ENCODE measurements at places on chromosomes 1 and 21.

DNA sequence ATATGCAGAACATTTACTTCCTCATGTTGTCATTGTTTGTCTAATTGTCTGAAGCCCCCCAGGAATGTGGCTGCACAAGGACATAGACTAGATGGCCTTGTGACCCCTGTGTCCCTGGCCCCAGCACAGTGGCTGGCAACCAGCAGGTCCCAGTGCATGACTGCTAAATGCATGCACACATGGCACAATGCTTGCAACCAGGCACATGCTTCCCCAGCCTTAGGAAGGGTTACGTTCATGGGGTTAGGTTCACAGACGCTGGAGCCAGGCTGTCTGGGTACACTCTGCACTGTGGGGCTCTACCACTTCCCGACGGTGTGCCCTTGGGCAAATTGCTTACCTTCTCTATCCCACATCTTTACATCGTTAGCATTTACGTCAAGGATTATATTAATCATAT is 21.2 kb upstream of the CLIC6 start:
- no peak for DNase-seq

DNA sequence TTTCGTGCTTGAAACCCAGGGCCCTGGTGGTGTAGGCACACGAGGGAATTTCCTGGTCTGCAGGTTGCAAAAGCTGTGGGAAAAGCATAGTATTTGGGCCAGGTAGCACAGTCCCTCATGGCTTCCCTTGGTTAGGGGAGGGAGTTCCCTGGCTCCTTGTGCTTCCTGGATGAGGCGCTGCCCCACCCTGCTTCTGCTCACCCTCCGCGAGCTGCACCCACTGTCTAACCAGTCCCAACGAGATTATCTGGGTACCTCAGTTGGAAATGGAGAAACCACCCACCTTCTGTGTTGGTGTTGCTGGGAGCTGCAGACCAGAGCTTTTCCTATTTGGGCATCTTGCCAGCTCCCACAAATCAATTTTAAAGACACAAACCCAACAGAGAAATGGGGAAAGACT is 183.0 kb downstream of the PHTF1 start:
- DNase-seq: no peak

DNA sequence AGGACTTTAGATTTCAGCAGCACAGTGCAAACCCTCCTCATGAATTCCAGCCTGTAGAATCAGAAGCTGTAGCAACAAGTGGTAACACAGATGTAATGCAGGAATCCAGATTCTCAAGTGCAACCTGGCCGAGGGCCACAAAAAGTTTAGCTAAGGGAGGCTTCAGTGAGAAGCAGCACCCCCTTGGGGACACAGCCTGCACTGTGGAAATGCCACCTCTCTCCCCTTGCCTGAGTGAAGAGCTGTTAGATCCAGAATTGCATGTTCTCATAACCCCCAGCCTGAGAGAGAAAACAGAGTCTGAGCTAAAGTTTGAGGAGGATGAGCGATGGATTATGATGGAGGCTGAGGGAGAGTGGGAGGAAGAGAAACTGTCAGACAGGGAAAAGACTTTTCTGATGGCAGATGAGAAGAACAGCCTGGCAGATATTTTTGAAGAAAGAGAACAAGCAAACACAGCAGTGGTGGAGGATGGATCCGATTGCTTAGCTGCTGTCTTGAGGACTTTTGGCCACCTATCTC is 80.5 kb upstream of the BMP8A start:
- DNase-seq: peak; percentile 85

GRCh38 chr21:41662161-41662560 is 104.7 kb downstream of the RIPK4 start:
- DNase-seq: no peak

- no peak for DNase-seq
Observed at GRCh38 chr1:115544131-115544530, 97.6 kb upstream of the VANGL1 start.

DNA sequence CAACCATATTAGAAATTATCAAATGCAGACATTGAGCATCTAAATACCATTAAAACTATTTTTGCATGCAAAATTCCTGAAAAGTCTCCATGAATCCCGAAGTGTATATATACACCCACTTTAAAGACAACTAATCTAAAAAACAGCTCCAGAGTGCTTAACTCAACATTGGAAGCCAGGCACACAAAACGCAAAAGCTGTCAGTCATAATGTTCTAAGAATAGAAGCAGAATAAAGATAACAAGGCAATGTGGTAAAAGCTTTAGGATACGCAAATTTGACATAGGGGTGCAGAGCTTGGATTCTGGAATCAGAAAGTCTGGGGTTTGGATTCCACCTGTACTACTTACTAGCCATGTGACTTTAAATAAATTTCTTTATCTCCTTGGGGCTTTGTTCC is 62.5 kb downstream of the SMYD3 start:
- DNase-seq: no peak

GRCh38 chr1:81976539-81976938 is 175.8 kb downstream of the ADGRL2 start:
- no peak for DNase-seq

- DNase-seq: no peak
Observed at GRCh38 chr1:91790392-91790791, 95.6 kb downstream of the TGFBR3 start.

DNA sequence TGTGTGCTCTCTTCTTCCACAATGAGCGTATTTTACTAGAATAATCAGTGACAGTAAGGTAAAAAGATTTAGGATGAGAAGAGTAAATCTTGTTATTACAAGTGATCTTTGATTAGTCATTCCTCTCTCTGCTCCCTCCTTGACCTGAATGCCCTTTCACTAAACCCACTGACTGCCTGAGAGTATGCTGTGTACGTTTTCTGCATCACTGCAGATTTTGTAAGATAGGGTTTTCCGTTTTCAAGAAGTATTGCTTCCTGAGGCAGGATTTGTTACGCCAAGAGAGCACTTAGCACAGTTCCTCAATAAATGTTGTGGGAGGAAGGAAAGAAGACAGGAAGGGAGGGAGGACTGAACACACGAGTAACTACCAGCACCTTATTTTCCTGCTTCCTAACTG is 7.7 kb upstream of the LAMB3 start:
- DNase-seq: peak; percentile 62

- DNase-seq: no peak
Observed at GRCh38 chr1:240174734-240175133, 83.1 kb downstream of the FMN2 start.

DNA sequence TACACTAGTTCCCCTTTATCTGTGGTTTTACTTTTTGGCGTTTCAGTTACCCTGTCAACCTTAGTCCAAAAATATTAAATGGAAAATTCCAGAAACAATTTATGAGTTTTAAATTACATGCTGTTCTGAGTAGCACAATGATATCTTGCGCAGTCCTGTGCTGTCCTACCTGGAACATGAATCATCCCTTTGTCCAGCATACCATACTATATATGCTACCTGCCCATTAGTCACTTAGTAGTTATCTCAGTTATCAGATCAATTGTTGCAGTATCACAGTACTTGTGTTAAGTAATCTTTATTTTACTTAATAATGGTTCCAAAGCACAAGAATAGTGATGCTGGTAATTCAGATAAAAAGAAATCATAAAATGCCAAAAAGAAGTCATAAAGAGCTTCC is 52.7 kb downstream of the AGBL4 start:
- DNase-seq: no peak

DNA sequence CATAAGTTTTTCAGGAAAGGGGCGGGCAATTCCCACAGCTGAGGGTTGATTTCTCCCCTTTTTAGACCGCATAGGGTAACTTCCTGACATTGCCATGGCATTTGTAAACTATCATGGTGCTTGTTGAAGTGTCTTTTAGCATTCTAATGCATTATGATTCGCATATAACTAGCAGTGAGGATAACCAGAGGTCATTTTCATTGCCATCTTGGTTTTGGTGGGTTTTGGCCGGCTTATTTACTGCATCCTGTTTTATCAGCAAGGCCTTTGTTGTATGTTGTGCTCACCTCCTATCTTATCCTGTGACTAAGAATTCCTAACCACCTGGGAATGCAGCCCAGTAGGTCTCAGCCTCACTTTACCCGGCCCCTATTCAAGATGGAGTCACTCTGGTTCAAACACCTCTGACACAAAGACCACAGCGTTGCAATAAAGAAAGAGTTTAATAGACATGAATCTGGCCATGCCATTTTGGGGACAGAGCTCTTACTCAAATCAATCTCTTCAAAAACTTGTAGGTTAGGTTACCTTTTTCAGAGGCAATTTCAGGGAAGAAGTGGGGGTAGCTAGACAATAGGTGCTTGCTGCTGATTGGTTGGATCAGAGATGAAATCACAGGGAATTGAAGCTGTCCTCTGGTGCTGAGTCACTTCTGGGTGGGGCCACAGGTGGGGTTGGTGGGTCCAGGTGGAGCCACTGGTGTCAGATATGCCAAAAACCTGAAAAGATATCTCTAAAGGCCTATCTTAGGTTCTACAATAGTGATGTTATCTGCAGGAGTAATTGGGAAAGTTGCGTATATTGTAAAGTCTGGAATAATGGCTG is 23.3 kb downstream of the TBX19 start:
- peak; percentile 29 for DNase-seq

DNA sequence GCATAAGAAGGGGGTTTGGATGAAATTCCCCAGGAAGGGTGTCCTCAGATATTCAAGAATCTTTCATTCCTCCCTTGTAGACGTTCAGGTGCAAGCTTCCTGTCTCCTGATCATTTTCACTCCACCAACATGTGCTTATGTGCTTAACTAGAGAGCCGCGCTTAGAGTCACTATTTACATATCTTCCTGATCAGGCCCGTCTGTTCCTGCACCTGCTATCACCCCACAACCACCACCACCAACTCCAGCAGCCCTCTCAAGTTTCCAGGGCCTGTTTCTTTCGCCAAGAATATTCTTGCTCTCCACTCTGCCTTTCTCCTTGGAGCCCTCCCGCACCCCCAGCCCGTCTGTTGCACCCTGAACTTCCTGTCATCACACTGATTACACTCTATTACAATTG is 113.4 kb downstream of the SPSB1 start:
- no peak for DNase-seq

Measured in A172 (cell line).